D721Med (cell line): ENCODE measurements at places on chromosomes 12 and 14.

- DNase-seq: no peak
Observed at GRCh38 chr14:50350975-50351374, 38.9 kb downstream of the DMAC2L start.

- DNase-seq: no peak
Observed at GRCh38 chr12:102726686-102727085, 190.4 kb downstream of the PAH start.

GRCh38 chr12:23949348-23950209 lies at the start of gene SOX5:
TSS of gene SOX5 (minus strand) at chr12:23949670. CDS start at chr12:23949601, 69 bp downstream.
- no peak for DNase-seq

DNA sequence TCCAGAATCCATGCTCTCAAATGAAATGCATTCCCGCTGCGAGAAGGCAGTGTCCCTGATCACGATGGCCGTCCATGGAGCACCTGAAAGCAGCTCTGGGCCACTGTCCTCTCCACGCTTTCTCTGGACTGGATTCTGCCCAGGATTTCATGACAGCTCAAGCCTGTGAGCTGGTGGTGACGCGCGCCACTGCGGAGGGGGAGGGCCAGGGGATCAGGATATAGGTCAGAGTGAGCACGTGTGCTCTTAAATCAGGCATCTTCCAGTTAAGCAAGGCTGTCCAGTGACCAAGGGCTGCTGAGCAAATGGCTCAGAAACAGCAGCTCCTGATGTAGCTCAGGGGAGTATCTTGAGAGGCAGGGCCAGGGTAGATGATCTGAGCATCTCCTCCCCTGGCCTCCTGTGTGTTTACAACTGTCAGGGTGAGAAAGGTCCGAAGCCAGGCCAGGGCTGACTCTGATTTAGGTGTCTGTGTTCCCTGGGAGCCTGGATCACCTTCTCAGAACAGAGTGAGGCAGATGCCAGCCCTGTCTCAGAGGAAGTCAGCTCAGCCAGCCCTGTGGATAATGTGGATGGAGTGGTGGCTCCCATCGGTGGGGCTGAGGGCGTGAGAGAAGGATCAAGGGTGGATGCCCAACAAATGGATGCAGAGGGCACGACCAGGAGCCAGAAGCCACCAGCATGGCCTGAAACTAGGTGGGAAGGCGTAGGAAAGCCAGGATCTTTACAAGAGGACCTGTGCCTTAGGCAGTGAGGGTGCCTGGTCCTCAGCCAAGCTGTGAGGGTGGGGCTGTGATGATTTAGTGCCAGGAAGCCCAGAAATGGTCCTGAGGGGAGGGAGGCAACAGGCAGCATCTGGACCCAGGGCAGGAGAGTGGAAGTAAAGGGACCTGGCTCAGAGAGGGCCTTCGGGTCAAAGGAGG lies 55.3 kb downstream of the ELK3 start:
- DNase-seq: no peak

GRCh38 chr14:71591929-71592328 lies 340.3 kb upstream of the RGS6 start:
- no peak for DNase-seq

DNA sequence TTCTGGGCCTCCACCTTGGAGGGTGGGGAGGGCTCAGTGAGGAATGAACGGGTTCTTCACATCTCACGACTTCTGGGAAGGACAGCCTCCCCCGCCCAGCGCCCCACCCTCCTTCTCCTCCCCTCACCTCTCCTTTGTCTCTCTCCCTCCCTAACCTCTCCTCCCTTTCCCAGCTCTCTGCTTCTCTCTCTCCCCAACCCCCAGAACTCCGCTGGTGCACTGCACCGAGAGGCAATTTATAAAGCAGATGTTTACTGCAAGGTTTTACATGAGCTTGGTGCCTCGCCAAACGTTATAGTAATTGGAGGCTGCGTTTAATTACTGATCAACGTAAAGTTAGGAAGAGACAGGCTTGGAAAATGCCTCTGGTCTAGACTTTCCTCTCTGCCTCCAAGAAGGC lies 42.9 kb upstream of the FAM222A start:
- DNase-seq: no peak

DNA sequence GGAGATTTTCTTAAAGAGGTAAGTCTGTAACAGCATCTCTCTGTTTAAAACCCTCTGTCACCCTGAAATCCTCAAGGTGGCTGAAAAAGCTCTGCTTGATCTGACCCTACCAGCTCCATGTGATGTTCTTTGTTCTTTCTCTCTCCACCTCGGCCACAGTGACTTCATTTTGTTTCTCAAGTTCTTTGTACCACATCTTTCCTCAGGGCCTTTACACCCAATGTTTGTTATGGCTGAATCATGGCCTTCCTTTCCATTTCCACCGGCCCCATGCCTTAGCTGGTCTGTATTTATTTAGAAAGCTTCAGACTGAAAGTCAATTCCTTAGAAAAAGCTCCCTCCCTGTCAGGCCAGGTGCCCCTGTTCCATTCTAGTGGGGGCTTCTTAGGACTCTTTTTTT lies 431.2 kb downstream of the NAV3 start:
- DNase-seq: no peak

GRCh38 chr14:56422703-56423213 lies 156.8 kb upstream of the TMEM260 start:
- DNase-seq: no peak
